Suppressor macrophage treated with lipopolysaccharide for 4 hours (primary cell): ENCODE measurements at places on chromosomes 5 and 9.

GRCh38 chr5:95048628-95049027, 236.3 kb downstream of the MCTP1 start:
- peak; percentile 61 for DNase-seq

DNA sequence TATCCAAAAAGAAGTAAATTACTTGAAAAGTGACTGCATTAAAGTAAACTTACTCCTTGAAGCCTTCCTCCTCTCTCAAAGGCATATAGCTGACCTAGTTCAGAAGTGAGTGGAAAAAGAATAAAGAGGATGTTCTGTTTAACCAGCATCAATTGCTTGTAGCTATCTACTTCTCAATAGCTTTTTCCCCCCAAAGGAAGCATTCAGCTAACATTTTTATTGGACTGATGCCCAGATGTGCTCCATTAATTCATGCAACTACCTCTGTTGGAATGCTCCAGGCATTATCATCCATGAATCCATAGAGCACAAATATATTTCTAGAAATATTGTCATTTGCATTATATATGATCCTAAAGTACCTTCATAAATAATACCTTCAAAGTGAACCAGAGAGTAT, 132.8 kb downstream of the RASEF start:
- DNase-seq = no peak

GRCh38 chr5:122175091-122175490, 45.7 kb downstream of the ZNF474 start:
- no peak for DNase-seq

GRCh38 chr5:90355635-90356034, 53.9 kb downstream of the CETN3 start:
- DNase-seq = no peak

DNA sequence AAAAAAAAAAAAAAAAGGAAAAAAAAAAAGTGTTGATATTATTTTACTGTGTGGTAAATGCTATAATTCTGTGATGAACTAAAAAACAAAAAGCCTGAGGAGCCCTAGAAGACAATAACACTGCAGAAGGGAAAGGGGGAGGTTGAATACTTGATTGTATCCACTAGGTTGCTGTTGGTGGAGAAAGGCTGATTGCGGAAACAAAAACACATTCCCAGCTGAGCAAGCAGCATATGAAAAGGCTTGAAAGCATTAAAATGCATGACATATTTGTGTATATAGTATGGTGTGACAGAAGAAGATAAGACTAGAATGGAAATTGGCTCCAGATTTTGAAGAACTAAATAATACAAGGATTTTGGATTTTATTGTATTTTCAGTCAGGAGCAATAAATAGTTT, 8.9 kb downstream of the RABGAP1 start:
- DNase-seq = no peak

- DNase-seq = no peak
Measured at GRCh38 chr5:134328619-134329018, 38.4 kb downstream of the CDKL3 start.

DNA sequence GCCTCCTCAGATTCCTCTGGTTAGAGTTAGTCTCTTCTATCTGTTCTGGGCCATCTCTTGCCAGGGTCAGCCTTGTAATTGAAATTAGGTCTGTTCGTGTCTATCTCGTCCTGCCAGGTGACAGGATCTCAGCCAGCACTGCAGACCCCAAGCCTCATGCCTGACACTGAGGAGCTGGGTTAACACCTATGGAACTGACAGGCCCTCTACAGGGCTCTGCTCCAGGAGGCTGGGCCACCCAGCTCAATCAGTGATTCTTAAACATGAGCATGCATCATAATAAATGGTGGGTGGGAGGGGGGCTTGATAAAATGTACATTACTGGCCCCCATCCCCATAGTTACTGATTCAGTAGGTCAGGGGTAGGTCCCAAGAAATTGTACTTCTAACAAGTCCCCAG, 103.4 kb downstream of the PSD2 start:
- DNase-seq = no peak
